H4 (cell line): ENCODE measurements at places on chromosomes 2 and 18. TPM values are rescaled to one million over a fixed set of nuclear protein-coding genes. Genes with fewer than 3 reads are reported as not detected.

Gene EDAR
- not detected in 2 replicates for total RNA-seq

Gene SERPINB5
- 1.1 TPM in 1 of 2 replicates, not detected in the other for total RNA-seq

Gene KCNE4
- total RNA-seq: 2.4 and 2.8 TPM in 2 replicates

Gene GAL3ST2
- not detected in 2 replicates for total RNA-seq

Gene HAUS1
- 129 and 133 TPM in 2 replicates for total RNA-seq

Gene NOSTRIN
- total RNA-seq: 0.25 TPM in 1 of 2 replicates, not detected in the other

Gene RNF125
- total RNA-seq: 0.25 and 0.29 TPM in 2 replicates

Gene CD207
- not detected in 2 replicates for total RNA-seq

Gene MYOM1
- 0.02 TPM in 1 of 2 replicates, not detected in the other for total RNA-seq

Gene CCDC68
- not detected in 2 replicates for total RNA-seq

Gene ARHGAP25
- total RNA-seq: 0.49 and 0.56 TPM in 2 replicates

Gene CD8B2
- total RNA-seq: not detected in 2 replicates

Gene TM4SF20
- 0.04 TPM in 1 of 2 replicates, not detected in the other for total RNA-seq

Gene INHBB
- total RNA-seq: 0.31 and 0.66 TPM in 2 replicates

Gene GRB14
- total RNA-seq: 0.48 and 2.6 TPM in 2 replicates

Gene ERICH2
- total RNA-seq: 0.68 and 1.1 TPM in 2 replicates

Gene NEB
- total RNA-seq: 0.06 and 0.52 TPM in 2 replicates

Gene NEURL3
- not detected in 2 replicates for total RNA-seq

Gene FEV
- total RNA-seq: not detected in 2 replicates

Gene ARHGEF4
- 1.2 and 1.4 TPM in 2 replicates for total RNA-seq

Gene MFF
- 131 and 152 TPM in 2 replicates for total RNA-seq

Gene SNORC
- 0.10 and 0.25 TPM in 2 replicates for total RNA-seq

Gene HRH4
- total RNA-seq: 0.17 TPM in 1 of 2 replicates, not detected in the other

Gene MAP2
- 5.3 TPM in 2 replicates for total RNA-seq

Gene LOXHD1
- not detected in 2 replicates for total RNA-seq

Gene RGPD3
- total RNA-seq: not detected in 2 replicates

Gene ASTL
- not detected in 2 replicates for total RNA-seq

Gene CHRND
- total RNA-seq: not detected in 2 replicates

Gene BCL2L11
- 2.4 and 2.7 TPM in 2 replicates for total RNA-seq

Gene HSPE1
- 328 and 511 TPM in 2 replicates for total RNA-seq

Gene RIT2
- 2.1 and 5.1 TPM in 2 replicates for total RNA-seq

Gene CFAP65
- 0.10 TPM in 1 of 2 replicates, not detected in the other for total RNA-seq

Gene IGFBP5
- 366 and 374 TPM in 2 replicates for total RNA-seq

Gene NCKAP5
- total RNA-seq: 0.08 and 1.0 TPM in 2 replicates

Gene TEX44
- not detected in 2 replicates for total RNA-seq

Gene BCL11A
- total RNA-seq: 1.1 and 1.3 TPM in 2 replicates

Gene ANKRD62
- not detected in 2 replicates for total RNA-seq

Gene RFX8
- total RNA-seq: 0.41 TPM in 1 of 2 replicates, not detected in the other

Gene GTF2A1L
- total RNA-seq: 0.60 TPM in 1 of 2 replicates, not detected in the other

Gene SMAD4
- 46.0 and 87.2 TPM in 2 replicates for total RNA-seq

Gene SLC9A4
- not detected in 2 replicates for total RNA-seq
